Pulmonary artery endothelial cell (primary cell): ENCODE measurements at places on chromosomes 5 and 9. TPM values are rescaled to one million over a fixed set of nuclear protein-coding genes. Genes with fewer than 3 reads are reported as not detected.

DNA sequence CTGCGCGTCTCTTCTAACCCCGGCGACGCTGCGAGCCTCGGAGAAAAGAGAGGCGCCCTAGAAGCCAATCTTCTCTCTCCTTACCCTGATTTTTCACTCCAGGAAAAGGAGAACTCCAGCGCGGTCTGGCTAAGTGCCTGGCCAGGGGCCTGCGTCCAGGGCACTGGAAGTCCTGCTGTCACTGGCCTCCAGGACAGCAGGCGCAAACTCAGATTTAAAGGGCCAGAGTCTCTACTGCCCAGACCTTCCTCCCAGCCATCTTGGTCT, 553 bp upstream of the FOXB2 start:
- DNase-seq = no peak

- DNase-seq = no peak
Measured at GRCh38 chr5:124719113-124719967, 27.1 kb downstream of the ZNF608 start.

- DNase-seq = no peak
Measured at GRCh38 chr9:36598273-36598672, 25.6 kb downstream of the MELK start.

The THBS4 gene
- under 0.01 TPM in 1 of 2 replicates, not detected in the other for total RNA-seq

GRCh38 chr5:134590992-134591659, 41.5 kb downstream of the SAR1B start:
- no peak for DNase-seq

- DNase-seq = no peak
Measured at GRCh38 chr5:101783241-101784013, 512.7 kb downstream of the SLCO4C1 start.

The ANKRD18B gene
- 3.9 and 4.7 TPM in 2 replicates for total RNA-seq

- no peak for DNase-seq
Measured at GRCh38 chr5:68802430-68802829, 291.4 kb upstream of the SLC30A5 start.

DNA sequence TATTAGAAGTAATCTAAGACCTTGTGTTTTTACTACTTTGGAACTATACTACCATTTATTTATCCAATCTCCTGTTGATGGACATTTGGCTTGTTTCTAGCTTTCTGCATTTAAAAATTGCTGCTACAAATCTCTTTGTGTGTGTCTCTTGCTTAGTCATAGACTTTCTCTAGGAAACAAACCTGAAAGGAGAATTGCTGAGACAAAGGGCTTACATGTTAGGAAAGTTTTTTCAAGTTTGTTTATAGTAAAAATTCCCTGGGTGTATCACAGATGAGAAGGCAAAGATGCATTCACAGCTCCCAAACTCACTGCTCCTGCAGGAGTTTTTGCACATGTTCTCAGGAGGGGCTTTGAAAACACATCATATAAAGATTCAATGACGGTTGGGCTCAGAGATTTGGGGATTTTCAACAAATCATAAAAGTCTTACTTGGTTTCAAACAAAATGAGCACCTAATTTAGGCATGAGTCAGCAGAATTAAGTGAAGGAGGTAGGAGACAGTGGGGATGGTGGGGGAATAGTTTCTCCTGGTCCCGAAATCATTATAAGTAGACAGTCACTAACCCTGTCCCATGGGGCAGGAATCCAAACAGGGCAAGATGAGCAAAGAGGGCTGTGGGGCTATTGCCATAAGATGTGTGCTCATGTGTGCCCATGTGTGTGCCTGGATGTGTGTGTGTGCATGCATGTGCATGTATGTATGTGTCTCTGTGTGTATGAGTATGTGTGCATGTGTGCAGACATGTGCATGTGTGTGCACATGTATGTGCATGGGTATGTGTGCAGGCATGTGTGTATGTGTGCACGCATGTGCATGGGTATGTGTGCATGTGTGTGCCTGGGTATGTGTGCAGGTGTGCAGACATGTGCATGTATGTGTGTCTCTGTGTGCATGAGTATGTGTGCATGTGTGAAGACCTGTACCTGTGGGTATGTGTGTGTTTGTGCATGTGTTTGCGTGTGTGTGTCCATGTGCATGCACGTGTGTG, 43.4 kb upstream of the S1PR3 start:
- no peak for DNase-seq

The FBP2 gene
- not detected in 2 replicates for total RNA-seq
